ENCODE measurements at places on chromosomes 1 and 21.

DNA sequence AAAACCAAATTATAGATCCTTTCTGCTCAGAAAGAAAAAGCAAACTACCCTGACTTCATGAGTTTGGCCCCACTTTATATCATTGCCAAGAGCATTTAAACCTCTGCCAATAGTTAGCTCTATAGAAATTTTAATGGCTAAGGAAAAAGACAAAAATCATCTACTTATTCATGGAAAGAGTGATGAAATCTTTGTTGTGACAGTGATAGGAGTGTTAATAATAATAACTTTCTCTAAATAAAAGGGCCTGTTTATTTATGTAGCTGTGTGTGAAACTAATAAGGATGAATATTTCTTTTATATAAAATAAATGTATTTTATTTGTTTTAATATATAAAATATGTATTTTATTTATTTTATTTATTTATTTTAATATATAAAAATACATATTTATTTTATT lies 6.4 kb downstream of the CHODL start:
- DNase-seq = no peak

- DNase-seq = no peak
Observed at GRCh38 chr1:229024528-229025130, 246.3 kb upstream of the RAB4A start.

GRCh38 chr1:208243967-208244916 lies at the start of gene PLXNA2:
Gene PLXNA2 (minus strand): TSS chr1:208244384. CDS start chr1:208217922, 26,462 bp downstream.
- DNase-seq = no peak

GRCh38 chr1:64960731-64961130 lies 5.6 kb downstream of the JAK1 start:
- DNase-seq = no peak

GRCh38 chr1:65469889-65470340 lies 49.4 kb downstream of the LEPR start:
- no peak for DNase-seq

GRCh38 chr21:35587841-35588380 lies 472.4 kb downstream of the SETD4 start:
- DNase-seq = no peak
